Activated T-helper 1 cell treated with anti-CD3 and anti-CD28 coated beads, Interleukin-12 subunit alpha, Interleukin-12 subunit beta, Interleukin-2, Interleukin-4 antibody, amounts not matched to agents 30 ng/mL and 10 ng/mL and 1 ng/mL, durations not matched to agents 14 hours and 24 hours and 36 hours (primary cell): ENCODE measurements at places on chromosomes 7 and 10.

GRCh38 chr10:33799281-33799943 lies 464.9 kb upstream of the NRP1 start:
- DNase-seq, result no peak

GRCh38 chr7:2405601-2406345 lies 2.4 kb downstream of the CHST12 start:
- peak; percentile 72 for DNase-seq

GRCh38 chr10:64113792-64114191 lies 592.6 kb downstream of the REEP3 start:
- no peak for DNase-seq

DNA sequence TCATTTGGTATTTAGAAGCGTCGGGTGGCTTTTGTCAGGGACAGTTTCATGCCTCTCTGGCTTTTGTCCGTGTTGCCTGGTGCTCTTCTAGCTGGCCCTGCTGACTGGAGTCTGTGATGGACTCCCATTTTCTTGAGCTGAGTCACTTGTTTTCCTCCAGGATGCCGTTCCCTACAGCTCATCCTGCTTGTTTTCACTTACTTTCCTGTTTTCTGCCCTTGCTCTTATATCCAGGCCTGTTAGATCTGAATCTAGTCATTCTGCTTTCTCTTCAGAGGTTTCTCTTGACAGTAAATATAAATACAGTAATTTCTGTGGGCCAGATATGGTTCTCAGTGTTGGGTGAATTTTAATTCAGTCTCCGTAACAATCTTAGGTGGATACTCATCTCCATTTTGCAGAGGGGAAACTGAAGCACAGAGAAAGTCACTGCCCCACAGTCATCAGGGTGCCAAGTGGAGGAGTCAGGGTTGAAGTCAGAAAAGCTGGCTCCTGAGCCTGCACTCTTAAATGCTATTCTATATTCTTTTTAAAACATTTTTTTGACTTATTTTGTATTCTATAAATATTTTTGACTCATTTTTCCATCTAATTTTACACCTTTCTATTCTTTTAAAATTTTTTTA lies 85.4 kb downstream of the CCNY start:
- no peak for DNase-seq

DNA sequence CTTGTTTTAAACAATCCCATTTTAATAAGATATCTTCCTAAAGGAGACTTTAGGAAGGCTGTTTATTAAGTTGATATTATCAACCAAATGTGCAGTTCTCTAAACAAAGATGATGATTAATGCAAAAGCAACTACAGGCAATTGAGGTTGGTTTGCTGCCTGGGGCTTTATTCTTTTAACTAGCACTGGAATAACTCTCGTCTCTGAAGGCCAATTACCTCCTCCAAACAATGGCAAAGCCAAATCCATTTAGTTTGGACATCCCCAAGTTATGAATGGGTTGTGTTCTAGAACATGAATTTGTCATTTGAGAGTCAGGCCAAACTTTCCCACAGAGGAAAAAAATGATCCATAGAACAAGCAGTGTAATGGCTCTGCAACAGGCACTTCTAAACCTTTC lies 114.1 kb downstream of the SLC16A9 start:
- no peak for DNase-seq

DNA sequence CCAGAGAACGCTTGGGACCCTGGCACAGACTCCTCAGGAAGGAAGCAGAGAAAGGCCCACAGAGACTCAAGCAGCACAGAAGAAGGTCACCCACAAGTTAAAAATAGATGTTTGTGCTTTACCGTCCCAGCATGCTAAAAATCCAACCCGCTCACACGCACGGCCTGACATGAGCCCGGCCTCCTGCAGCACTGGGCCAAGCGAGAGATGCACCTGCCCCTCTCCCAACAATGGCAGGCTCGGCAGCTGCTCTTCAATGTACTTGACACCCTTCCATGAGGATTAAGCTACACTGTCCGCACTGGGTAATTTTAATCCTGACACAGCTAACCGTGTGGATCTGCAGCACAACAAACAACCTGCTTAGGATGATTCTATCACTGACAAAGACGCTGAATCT lies 9.3 kb downstream of the DIP2C start:
- DNase-seq, result no peak

- no peak for DNase-seq
These were observed 391.8 kb upstream of the ETV1 start for GRCh38 chr7:14381306-14381705.
